M059J (cell line): ENCODE measurements at places on chromosomes 5 and 9. TPM values are rescaled to one million over a fixed set of nuclear protein-coding genes. Genes with fewer than 3 reads are reported as not detected.

GRCh38 chr9:130927995-130928900, 10.8 kb downstream of the FIBCD1 start:
- DNase-seq = peak; percentile 93

GRCh38 chr9:81874931-81875330, 53.3 kb upstream of the SPATA31D4 start:
- peak; percentile 75 for DNase-seq

GRCh38 chr5:171785517-171785916, at the start of gene SMIM23:
Gene SMIM23 (plus strand): TSS chr5:171785817. CDS start chr5:171785872, 55 bp downstream.
- DNase-seq = no peak

DNA sequence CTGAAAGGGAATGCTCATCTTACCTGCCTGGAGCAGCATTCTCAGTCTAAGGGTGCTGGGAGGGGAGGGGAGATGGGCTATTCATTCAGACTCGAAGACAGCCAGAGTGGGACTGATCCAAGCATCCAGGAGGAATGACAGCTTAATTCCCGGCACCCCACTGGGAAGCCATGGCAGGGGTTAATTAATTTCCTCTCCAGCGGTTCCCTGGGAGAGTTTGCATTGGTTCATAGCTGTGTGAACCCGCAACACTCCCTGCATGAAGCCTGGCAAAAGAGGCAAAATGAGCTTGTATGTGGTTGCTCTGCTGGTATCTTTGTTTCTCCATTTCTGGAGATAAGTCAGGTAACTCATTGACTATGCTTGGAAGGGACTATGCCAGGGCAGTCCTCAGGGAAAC, 401.0 kb upstream of the SLC24A2 start:
- no peak for DNase-seq

- DNase-seq = no peak
Observed at GRCh38 chr5:41686191-41686590, 175.8 kb upstream of the PLCXD3 start.

- DNase-seq = no peak
Observed at GRCh38 chr5:21644032-21644431, 1209.1 kb downstream of the CDH12 start.

DNA sequence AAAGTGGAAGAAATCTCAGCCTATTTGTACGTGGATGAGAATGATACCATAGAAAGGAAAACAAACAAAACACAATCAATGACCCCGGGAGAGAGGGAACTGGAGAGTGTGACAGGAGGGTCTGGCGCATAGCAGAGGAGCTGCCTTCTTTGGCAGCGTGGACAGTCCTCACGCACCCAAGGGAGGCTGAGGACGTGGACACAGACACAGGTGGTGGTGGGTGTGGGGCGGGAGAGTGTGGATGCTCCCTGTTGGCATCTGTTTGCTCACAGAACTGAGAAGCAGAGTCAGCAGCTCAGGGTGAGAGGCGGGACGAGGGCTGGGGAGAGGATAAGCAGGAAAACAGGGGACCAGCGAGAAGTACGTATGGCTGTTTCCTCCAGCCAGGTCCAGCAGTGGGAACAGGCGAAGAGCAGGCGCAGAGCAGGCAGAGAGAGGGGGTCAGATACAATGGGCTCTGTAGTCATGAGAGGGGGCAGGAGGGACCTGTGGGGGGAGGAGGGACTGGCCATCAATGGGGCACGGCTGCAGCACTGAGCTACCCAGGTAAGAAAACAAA, 10.0 kb downstream of the CMBL start:
- DNase-seq = no peak

- DNase-seq = peak; percentile 81
Observed at GRCh38 chr9:115524453-115525059, 406.6 kb upstream of the TNC start.

DNA sequence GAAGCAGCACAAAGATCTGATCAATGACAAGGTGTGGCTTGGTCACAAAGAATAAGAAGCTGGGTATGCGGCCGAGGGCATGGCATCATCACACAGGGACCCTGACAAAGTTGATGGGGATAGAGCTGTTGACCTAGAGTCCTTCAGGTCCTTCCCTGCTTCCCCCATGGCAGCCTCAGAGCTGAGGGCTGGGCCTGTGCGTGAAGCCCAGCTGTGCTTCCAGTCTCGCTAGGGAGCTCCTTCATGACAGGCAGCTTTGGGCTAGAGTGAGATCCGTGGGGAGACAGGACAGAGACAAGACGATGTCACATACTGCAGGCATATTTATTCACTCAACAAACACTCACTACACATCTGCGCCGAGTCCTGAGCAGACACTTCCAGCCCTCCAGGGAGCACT, 56.4 kb upstream of the NEURL1B start:
- no peak for DNase-seq

DNA sequence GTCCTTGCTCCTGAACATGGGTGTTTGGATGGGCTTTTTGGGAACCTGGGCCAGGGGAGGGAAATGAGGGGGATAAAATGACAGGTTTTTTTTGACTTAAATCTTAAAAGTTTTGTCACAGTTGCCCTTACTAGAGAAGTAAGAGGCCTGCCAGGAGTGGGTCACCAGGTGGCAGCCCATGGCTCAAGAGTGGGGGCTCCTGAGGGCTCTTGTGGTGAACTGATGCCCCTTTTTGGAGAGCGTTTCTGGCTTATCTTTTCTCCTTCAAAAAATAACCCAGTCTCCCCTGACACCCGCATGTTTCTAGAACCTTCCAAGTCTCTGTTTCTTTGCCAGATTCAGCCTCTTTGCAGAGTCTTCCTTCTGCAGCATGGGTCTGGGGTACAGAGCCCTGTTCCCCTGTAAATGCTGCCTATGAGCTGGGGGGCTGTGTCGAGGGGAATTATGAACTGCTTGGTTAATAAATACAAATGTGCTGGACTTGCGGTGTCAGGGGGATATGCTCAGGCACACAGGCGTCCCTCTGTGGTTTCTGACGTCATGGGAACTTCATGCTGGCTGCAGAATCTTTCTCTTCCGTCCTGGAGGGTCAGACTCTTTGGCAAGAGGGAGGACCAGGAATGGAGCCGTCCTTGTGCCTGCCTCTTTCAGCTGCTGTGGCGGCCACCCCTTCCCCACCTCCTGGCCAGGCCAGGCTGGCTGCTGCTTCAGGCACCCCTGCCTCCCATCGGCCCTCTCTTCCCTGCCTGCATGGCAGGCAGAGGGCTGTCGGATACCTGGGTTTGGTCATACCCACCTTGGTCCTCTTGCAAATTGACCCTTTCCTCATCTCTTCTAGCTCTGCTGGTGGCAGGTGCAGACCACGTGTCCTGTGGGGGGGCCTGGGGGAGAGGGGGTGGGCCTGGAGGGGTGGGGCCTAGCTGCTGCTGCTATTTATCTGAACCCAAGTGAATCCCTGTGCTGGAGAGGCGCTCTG, 30.1 kb downstream of the PTPA start:
- peak; percentile 96 for DNase-seq

GRCh38 chr9:35508069-35508468, 18.2 kb downstream of the RUSC2 start:
- DNase-seq = no peak

DNA sequence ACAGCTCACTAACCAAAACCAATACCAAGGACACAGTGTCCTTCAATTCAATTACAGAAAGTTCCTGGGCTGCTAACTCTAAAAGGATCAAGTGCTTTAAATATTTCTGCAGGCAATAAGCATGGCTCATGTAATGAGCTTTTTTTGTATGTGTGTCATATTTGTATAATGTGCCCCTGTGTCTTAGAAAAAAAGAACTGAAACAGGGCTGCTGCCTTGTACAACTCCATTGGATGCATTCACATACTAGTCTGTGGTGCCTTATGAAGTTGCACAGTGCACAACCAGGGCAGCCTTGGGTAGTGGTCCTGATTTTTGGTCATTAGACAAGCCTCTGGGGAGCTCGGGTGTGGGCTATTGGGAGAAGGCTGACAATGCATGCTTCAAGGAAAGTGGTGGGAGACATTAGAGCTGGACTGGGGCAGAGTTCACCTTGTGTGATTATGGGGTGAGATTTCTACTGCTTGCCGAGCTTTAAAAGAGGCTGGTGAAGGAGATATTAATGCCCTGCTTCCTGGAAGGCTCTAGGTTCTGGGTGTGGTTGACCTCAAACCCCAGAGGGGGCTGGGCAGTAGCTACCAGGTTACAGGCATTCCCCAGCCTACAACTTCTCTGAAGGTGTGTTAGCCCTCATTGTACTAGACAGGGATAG, 3.6 kb upstream of the CPEB4 start:
- no peak for DNase-seq

DNA sequence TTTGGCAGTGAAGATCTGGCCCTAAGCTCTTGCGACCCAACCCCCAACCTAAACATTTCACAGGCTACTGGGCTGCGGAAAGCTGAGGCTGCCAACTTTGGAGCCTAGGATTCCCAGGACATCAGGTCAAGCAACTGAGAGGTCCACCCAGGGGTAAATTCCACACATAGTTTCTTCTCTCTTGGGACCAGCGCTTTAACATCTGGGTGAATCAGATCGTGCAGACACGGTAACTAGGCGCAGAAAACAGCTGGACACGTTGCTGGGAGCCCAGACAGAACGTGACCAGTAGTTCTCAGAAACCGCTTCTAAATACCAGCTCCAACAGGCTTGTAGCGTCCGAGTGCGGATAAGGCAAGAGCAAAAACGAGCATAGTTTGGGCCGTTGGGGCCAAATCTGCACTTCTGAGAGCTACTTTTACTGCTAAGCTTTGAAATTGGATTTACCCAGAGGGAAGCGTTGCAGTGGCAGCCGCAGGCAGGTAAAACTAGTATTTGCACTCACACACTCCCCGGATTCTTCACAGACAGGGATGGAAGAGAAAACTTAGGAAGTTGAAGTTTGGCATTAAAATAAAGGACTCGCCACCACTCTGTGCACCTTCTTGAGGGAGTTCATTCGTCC, 11.8 kb downstream of the ITGA1 start:
- DNase-seq = peak; percentile 82

DNA sequence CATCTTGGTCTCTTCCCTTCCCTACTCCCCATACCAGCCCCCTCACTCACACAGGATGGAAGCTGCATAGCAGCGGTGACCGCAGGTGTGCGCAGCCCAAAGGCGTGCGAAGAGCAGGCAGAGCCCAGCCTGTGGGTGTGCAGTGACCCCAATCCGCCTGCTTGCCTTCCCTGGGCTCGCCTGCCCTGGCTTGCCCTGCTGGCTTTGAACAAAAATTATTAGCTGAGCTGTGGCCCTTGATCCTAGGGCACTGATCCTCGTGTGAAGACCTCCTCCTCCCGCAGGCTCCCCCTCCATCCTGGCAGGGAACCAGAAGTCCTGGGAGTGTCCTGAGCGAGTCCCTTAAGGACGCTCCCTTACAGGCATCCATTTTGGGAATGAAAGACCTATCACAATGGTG, 31.9 kb downstream of the MORN5 start:
- no peak for DNase-seq

GRCh38 chr5:14806456-14806855, 65.1 kb downstream of the ANKH start:
- peak; percentile 69 for DNase-seq

DNA sequence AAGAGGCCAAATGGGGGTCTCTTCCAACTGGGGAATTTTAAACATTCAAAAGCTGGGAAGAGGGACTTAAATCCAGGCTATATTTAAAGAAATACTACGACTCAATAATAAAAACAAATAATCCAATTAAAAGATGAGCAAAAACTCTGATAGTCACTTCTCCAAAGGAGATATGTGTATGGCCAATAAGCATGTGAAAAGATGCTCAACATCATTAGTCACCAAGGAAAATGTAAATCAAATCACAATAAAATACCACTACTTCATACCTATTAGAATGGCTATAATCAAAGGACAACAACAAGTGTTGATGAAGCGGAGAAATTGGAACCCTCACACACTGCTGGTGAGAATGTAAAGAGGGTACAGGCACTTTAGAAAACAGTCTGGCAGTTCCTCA, 130.4 kb downstream of the CDK5RAP2 start:
- DNase-seq = no peak

The TEK gene
- total RNA-seq = 0.96 and 2.0 TPM in 2 replicates

The SCGB3A1 gene
- total RNA-seq = not detected in 2 replicates

The PCDHGA6 gene
- 0.07 and 1.1 TPM in 2 replicates for total RNA-seq

The SLC22A5 gene
- total RNA-seq = 3.7 and 4.5 TPM in 2 replicates

The MTMR12 gene
- total RNA-seq = 11.1 and 19.1 TPM in 2 replicates

The KCNT1 gene
- total RNA-seq = not detected in 2 replicates

The THG1L gene
- 6.1 and 14.4 TPM in 2 replicates for total RNA-seq

The SPOCK1 gene
- 25.5 and 29.1 TPM in 2 replicates for total RNA-seq

The RGS14 gene
- 9.8 and 11.5 TPM in 2 replicates for total RNA-seq

The HAVCR1 gene
- not detected in 2 replicates for total RNA-seq

The RIGI gene
- 93.4 and 142 TPM in 2 replicates for total RNA-seq
